ENCODE measurements at places on chromosomes 13 and 19.

- no peak for DNase-seq
These were observed 58.8 kb upstream of the ZNF681 start for GRCh38 chr19:23817519-23817918.

GRCh38 chr19:18072335-18072734 lies 14.4 kb downstream of the IL12RB1 start:
- DNase-seq = no peak

GRCh38 chr13:110646442-110647364 lies 31.4 kb downstream of the NAXD start:
- DNase-seq = no peak

- no peak for DNase-seq
These were observed 21.8 kb downstream of the HCN2 start for GRCh38 chr19:611481-611868.

- no peak for DNase-seq
These were observed 85.0 kb downstream of the DOCK9 start for GRCh38 chr13:98892821-98893220.

DNA sequence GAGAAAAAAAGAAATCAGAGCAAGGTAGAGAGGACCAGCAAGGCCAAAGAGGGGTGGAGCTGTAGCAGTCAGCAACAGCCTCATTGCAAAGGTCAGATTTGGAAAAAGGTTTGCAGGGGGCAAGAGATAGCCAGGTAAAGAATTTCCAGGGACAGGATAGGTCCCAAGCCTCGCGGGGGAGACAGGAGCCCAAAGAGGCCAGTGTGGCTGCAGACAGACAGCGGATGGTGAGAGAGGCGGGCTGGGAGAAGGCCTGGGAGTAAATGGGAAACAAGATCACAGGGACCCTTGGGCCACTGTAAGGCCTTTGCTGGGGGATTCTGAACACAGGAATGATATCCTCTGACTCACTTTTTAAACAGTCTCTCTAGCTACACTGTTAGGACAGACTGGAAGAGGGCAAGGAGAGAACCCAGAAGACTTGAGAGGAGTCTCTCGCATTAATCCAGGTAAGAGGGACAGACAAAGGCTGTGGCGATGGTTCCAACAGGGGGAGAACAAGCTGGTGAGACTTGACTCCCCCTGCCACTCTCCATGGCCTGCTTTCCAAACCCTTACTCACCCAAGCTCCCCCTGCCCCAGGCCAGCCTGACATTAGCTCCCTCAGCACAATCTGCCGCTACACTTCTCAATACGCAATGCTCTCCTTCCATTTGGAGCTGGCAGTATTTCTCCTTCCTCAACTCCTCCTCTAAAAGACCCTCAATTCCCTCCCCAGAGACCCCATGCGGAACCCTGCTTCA lies 31.8 kb downstream of the DOCK9 start:
- no peak for DNase-seq

DNA sequence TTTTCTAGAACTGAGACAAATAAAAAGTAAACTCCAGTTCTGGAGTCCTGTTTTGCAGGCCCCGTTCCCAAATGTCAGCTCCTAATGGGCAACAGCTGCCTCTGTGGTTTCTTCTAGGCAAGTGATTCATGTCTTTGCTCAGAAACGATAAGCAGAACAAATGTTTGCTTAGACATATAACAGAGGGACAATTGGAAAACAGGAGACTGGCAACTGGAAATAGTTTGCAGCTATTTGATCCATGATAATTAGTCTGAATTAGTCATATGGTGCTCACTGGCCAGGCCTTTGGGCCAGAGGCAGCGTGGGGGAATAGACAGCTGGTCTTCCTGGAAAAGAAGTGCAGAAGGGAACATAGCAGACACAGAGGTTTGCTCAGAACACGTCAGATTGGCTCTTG lies 29.2 kb upstream of the TSHZ3 start:
- DNase-seq = no peak

DNA sequence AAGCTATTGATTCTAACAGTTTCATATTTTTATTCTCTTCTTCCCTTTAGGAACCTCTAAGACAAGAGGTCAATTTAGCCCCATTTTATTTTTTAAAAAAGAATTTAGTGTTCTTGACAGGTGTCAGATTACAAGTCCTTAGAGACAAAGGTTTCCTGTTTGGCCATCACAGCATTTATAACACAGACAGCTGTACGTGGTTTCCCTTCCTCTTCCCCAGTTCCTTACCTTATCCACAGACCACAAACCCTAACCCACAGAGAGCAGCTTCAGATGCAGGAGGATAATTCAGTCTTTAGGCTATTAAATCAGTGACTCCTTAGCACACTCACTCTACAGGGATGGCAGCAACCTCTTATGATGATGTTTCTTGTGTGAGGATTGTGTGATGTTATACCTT lies 1210.1 kb downstream of the DIAPH3 start:
- no peak for DNase-seq

DNA sequence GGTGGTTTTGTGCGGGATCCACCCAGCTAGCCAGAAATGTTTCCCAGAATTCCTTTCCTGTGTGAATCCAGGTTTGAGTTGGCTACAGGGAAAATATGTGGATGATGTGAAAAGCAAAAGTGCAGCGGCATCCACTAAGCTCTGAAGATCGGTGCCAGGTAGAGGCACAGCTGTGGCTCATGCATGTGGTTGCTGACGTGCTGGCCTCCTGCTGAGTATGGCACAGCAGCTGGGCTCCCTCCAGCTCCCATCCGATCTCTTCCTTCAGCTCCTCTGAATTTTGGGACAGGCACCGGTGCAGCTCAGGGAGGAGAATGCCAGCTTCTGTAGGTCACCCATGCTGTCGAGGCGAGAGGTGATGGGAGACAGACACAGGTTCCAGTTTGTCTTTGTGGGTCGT lies 84.0 kb upstream of the GSX1 start:
- DNase-seq = no peak

- no peak for DNase-seq
These were observed 20.7 kb downstream of the MIPEP start for GRCh38 chr13:23868521-23868920.

DNA sequence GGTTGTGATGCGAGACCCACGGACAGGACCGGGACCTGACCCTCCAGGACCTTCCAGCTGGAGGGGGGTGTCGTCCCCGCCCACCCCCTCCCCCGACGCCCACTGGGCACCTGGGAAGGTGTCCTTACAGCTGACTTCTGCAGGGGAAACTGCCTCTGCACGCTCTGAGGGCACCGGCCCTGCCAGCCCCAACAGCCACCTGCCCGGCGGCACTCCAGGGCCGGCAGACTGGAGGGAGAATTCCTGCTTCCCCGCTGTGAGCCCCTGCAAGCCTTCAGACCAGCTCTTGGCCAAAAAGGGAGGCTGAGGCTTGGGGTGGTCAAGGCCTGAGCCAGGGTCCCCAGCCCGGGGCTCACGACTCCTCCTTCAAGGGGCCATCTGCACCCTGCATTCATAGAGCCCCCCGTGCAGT lies 1.2 kb downstream of the CNN2 start:
- DNase-seq = no peak

DNA sequence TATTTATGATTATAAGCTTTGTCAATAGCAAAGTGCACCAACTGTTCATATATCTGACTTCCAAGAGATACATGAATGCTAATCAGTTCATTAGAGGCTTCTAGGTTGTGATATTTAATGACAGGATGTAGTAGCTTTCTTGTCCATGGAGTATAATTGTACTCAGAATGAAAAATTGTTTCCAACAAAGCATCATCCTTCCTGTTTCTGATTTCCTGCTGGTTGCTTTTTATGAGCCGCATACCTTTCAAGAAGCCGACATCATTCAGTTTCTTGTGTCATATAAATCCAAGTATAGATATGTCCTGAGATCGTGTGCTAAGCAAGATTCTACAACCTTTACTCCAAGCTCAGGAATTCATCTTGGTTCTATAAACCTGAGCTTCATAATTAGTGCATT lies 326.6 kb downstream of the DIAPH3 start:
- DNase-seq = no peak
